ENCODE measurements at places on chromosomes 7 and 10. TPM values are rescaled to one million over a fixed set of nuclear protein-coding genes. Genes with fewer than 3 reads are reported as not detected.

The AKR1C4 gene
- total RNA-seq = not detected

The MKX gene
- total RNA-seq = 0.17 TPM

The LIPJ gene
- total RNA-seq = not detected

The NKX2-3 gene
- total RNA-seq = not detected

The BEND7 gene
- not detected for total RNA-seq

The KCNMA1 gene
- 0.17 TPM for total RNA-seq

The ABCB4 gene
- total RNA-seq = not detected

The MSMB gene
- not detected for total RNA-seq

The CFTR gene
- not detected for total RNA-seq

The CDHR3 gene
- total RNA-seq = 3.1 TPM

The ZNF488 gene
- total RNA-seq = not detected

The TYW1B gene
- 3.9 TPM for total RNA-seq

The MYPN gene
- not detected for total RNA-seq

The ASAH2B gene
- total RNA-seq = 2.2 TPM

The CPED1 gene
- 0.15 TPM for total RNA-seq
